Gastroesophageal sphincter (tissue), 4 donors: ENCODE measurements at places on chromosomes 16 and 17. TPM values are rescaled to one million over a fixed set of nuclear protein-coding genes. Genes with fewer than 3 reads are reported as not detected.

GRCh38 chr16:51132490-51133115 is 18.5 kb downstream of the SALL1 start:
- no peak for ATAC-seq

DNA sequence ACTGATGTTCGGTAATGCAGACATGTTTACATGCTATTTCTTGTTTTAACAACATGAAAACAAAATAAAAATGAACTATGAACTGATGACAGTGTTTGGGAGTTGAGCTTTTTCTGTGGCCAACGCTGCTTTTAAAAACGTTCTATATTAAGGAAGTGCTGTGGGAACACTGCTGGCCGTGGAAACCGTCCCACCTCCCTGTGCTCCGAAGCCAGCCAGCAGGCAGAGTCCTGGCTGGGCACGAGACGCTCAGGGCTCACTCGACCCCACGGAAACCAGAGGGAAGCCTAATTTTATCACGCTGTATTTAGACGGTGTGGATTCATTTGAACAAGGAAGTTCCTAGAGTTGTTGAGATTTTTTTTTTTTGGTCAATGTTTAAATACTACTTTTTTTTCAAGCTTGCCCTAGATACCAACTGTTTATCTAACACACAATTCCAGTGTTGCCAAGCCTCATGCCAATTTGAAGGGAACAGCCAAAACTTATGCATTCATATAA is 25.8 kb downstream of the ADCY9 start:
- ATAC-seq, result peak; percentile 74

DNA sequence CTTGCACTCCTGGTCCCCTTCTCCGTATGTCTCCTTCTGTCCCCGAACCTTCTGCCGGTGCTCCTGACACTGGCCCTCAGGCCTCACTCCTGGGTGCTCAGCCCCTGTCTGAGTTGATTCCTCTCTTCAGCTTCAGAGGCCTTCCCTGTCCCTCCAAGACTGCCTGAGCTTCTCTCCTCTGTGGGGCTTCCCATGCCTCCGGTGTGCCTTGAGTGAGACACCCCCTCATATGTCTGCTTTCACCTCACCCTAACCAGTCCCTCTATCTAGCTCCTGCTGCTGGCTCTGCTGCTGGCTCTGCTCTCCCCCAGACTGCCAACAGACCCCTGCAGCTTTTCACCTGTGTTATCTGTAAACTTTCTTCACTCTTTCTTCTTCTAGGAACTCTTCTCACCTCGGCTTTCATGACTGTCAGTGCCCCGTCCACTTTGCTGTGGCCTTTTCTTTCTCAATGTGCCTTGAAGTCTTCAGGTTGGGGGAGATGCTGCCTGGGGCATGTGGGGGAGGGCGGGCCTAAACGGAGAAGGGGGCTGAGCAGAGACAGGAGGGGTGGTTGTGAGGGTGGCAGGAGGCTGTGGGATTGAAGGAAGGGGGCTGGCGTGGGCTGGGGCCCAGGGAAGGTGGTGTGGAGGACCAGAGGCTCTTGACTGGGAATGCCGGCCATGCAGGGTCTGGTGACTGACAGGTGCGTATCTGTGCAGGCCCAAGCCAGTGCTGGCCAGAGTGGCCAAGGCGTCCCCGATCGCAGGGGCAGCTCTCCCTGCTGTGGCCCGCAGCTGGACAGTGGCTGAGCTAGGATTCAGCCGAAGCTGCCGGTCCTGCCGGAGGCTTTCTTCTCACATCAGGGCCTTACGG is 81.3 kb downstream of the METRNL start:
- no peak for ATAC-seq

DNA sequence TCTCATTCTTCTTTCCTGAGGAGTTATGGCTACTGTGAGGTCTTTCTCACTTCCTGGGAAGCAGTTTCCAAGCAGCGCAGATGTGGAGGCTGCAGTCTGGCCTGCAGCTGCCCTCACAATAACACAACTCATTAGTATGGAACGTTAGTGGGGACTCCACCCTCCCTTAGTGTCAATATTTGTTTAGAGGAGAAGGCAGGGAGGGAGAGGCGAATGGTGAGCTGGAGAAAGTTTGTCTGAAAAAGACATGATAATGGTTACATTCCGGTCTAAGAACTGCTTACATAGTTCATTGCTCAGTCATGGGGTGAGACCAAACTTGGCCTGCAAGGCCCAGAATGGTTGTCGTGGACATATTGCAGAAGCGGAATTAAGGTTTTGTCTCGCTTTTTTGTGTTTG is 170.2 kb downstream of the HS3ST3B1 start:
- no peak for ATAC-seq

- no peak for ATAC-seq
Observed at GRCh38 chr17:78884876-78885667, 17.9 kb downstream of the CEP295NL start.

- ATAC-seq, result no peak
Observed at GRCh38 chr16:88809676-88810165, 2.0 kb downstream of the APRT start.

GRCh38 chr17:48177816-48178215 is 70.2 kb downstream of the SNX11 start:
- ATAC-seq, result no peak

- ATAC-seq, result no peak
Observed at GRCh38 chr17:14630046-14630445, 329.2 kb downstream of the HS3ST3B1 start.

DNA sequence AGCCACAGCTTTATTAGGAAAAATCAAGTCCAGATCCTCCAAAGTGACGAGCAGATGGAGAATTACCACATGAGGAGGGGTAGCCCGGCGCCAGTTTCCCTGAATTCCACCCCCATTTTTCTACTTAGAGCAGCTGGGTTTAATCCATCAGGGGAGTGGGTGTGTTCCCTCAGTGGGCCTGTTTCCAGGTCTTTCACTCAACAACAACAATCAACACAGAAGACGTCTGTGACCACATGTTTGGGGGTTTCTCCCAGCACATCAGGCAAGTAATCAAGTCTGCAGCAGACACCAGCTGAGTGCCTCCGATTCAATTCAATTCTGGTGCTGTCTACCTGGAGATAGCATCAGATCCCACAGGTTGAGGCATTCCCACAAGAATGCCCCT is 6.8 kb downstream of the SLC6A2 start:
- ATAC-seq, result peak; percentile 14

TEKT1 gene
- not detected for total RNA-seq

TBC1D3D gene
- total RNA-seq, result not detected

TMEM114 gene
- total RNA-seq, result not detected

BCAR1 gene
- total RNA-seq, result 36.9 TPM

CACNG5 gene
- not detected for total RNA-seq

ACE gene
- total RNA-seq, result 9.5 TPM

MYH1 gene
- total RNA-seq, result not detected
